ENCODE measurements at places on chromosomes 16 and 17. TPM values are rescaled to one million over a fixed set of nuclear protein-coding genes. Genes with fewer than 3 reads are reported as not detected.

DNA sequence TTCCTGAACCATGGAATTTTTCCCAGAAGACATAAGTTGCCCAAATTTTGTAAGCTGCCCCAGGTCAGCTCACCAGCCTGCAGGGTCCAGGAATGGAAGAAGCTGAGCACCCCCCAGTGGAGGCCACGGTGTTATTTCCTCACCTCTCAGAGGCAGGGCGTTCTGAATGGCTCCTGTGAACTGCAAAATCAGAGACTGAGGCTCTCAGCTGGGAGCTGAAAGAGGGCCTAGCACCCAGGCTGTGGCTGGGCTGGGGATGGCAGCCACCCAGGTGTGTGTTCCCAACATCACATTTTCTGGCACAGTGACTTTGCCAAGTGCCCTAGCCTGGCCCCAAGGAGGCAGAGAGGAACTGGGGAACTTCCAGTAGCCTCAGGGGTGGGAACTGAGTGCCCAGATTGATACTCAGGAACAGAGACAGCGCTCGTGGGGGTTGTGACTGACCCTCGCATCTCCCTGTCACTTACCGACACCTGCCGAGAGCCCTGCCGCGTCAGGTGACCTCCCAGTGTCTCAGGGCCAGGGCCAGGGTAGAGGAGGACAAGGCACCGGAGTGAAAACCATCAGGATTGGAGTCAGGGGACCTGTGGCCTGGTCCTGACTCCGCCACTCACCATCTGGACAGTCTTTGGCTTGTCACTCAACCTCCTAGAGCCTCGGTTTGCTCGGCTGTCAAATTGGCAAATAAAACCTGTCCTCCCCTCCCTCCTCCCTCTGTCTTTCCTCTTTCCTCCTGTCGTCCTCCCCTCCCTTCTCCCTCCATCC, 11.3 kb downstream of the CACNG4 start:
- peak; percentile 83 for DNase-seq

DNA sequence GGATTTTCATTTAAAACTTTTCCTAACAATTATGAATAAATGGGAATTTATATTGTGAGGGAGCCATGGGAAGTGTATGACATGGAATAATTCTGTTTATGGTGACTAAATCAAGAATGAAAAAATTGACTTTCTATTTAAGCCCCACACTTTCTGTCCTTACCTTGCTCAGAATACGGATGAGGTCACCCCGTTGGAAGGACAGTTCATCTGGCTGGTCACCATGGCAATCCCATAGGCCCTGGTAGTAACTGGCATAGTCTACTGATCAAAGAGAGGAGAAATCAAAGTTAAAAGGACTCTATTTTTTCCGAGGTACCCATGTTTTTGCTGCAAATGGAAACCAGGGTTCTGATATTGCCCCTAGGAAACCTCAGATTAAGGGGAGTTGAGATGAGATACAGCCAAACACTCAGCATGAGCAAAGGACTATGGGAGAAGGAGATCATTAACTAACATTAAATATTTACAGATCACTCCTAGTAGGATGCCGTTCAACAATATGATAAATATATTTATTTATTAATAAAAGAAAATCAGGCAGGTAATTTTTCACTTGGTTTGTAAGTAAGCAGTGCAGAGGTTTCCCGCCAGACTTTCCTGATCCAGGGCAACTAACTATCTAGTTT, 54.9 kb downstream of the SNX11 start:
- no peak for DNase-seq

GRCh38 chr16:56615353-56615752, 7.0 kb downstream of the MT2A start:
- no peak for DNase-seq

GRCh38 chr17:55005520-55005919, 37.0 kb downstream of the STXBP4 start:
- DNase-seq: peak; percentile 51

GRCh38 chr17:29581583-29582253, 7.7 kb downstream of the GIT1 start:
- no peak for DNase-seq

GRCh38 chr16:50372611-50373344, 4.0 kb upstream of the BRD7 start:
- DNase-seq: no peak

- DNase-seq: no peak
These were observed 4.0 kb downstream of the PRAC1 start for GRCh38 chr17:48718227-48718760.

DNA sequence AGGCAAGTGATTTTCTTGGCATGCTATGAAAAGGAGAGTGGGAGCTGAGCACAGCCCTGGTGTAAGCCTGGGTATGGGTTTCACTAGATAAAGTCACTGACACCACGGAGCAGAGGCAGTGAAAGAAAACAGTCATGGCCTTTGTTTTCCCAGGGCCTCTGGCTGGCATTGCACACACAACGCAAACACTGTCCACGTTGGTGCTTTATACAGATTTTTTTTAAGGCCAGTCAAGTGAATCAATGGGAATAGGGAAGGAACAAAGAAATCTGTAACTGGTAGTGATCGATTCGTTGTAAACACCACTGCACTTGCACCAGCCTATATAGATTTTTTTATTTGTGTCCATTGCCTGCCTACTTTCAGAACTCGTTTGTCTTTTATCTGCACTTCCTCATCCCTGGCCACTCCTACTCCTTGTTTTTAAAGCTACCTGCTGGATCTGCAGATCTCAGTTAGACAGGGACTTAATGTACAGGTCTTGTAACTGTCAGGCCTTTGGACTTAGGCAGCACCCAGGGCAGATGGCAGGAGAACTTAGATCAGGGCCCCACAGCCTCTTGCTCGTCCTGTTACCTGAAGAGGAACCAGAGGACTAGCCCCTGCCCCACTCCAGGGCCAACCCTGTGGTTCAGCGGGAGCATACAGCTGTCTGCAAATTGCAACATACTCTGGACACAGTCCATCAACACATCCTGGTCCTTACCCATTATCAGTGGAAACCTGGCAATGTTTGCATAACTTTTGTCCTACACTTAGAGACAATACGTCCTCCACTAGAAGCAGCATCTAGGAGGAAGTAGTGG, 10.6 kb upstream of the TMIGD1 start:
- DNase-seq: peak; percentile 84

- DNase-seq: no peak
These were observed 106.4 kb upstream of the TOB1 start for GRCh38 chr17:50972577-50972976.

DNA sequence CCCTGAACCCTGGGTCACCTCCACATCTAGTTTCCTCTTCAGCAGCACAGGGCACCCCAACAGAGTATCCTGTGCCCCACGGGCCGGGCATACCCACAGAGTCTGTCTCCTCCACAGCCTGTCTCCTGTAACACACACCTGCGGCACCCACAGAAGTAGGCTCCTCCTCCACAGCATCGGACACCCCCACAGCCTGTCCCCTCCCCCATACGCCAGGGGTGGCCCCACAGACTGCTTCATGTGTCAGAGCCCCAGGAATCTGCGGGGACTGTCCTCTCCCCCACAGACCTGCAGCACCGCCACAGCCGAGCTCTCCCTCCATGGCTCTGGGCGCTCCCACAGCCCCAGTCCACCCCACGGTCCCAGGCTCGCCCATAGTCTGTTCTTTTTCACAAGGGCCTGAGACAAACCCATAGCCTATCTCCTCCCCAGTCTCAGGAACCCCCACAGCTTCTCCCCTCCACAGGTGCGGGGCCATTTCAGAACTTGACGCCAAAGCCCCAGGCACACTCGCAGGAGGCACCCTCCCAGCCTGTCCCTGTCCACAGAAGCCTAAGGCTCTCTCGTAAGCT, 1.4 kb downstream of the KIAA0753 start:
- DNase-seq: peak; percentile 18

GRCh38 chr17:1480747-1481465, 11.6 kb downstream of the MYO1C start:
- DNase-seq: no peak

GRCh38 chr16:2706611-2707311, 13.3 kb downstream of the PRSS27 start:
- no peak for DNase-seq

CEMP1 gene
- not detected for total RNA-seq

TTC19 gene
- total RNA-seq: 45.8 TPM

GDPD3 gene
- 1.5 TPM for total RNA-seq

MYL11 gene
- total RNA-seq: not detected

MPRIP gene
- total RNA-seq: 147 TPM

NOD2 gene
- not detected for total RNA-seq

TEKT5 gene
- 0.42 TPM for total RNA-seq

OR4D1 gene
- not detected for total RNA-seq

All from HT-29 (cell line).